ENCODE measurements at places on chromosomes 2 and 18.

DNA sequence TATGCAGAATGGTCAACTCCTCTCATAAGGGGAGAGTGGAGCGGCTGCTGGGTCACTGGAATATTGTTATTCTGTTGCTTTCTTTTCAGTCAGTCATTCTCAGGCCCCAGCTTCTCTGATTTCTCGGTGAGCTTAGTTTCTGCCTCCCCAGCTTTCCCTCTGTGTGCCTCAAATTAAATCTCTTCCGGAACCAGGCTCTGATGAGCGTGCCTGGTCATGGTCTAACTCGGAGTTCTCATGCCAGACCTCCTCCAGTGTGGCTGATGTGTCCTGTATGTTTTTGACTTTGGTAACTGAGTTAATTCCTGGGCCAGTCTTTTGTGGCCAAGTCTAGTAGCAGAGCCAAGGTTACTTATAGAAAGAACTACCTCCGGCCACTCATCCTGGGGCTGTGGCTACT, 4.9 kb upstream of the STK11IP start:
- no peak for DNase-seq

- DNase-seq = no peak
Measured at GRCh38 chr2:9971105-9971818, 19.8 kb downstream of the GRHL1 start.

DNA sequence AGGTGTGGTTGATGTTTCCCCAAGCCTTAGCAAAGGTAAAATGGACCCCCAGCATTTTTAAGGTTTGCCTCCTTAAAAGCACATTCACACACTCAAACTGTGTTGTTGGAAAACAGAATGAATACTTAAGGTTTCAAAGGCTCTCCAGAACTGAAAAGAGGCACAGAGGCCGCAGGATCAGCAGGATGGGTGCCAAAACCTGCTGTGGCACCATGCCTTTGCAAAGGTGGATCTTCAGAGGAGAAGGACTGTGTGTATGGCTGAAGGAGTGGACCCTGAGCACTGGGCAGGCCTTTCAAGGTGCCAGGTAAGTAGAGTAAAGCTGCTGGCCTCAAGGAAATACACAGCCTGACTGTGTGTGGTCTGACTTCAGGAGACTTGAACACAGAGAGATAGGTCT, 127.3 kb downstream of the XRCC5 start:
- no peak for DNase-seq

GRCh38 chr2:161122772-161123530, 37.3 kb upstream of the TANK start:
- DNase-seq = no peak

Measured in activated CD8-positive, alpha-beta memory T cell treated with anti-CD3 and anti-CD28 coated beads, Interleukin-2, amount 50 U/mL, for 4 hours (primary cell).